ENCODE measurements at places on chromosomes 16 and 17. TPM values are rescaled to one million over a fixed set of nuclear protein-coding genes. Genes with fewer than 3 reads are reported as not detected.

- peak overlapping the region; percentile 22 for H3K4me3 ChIP-seq
- no peak for DNase-seq
- 0 out of 2 replicates have a peak, but pooled peaks cover 3% of the 10 kb centered on the region for H3K27me3 ChIP-seq
- H3K36me3 ChIP-seq = no peaks in the 10 kb centered on the region
- H3K4me1 ChIP-seq = peaks cover 20% of the 10 kb centered on the region
- H3K27ac ChIP-seq = peak overlapping the region; percentile 70
Observed at GRCh38 chr16:88790312-88791211, 5.5 kb upstream of the PIEZO1 start.

- H3K27ac ChIP-seq = no peak overlapping the region
- no peak for DNase-seq
- H3K27me3 ChIP-seq = no peaks in the 10 kb centered on the region
- no peaks in the 10 kb centered on the region for H3K36me3 ChIP-seq
- H3K4me3 ChIP-seq = no peak overlapping the region
Observed at GRCh38 chr17:48241770-48242497, 134.4 kb downstream of the SNX11 start.

The DBNDD1 gene
- 77.0 TPM for total RNA-seq

DNA sequence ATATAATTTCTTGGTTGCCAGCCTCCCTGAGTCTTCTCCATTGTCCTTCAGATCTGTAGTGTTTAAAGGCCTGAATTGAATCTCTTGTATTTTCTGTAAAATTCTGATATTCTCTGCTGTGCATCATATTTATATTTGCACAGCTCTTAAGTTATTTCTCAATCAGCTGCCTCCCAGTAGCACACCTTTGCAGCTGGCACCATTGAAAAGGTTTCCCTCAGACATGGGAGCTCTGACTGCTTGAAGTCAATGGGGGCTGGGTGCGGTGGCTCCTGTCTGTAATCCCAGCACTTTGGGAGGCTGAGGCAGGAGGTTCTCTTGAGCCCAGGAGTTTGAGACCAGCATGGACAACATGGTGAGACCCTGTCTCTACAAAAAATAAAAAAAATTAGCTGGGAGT lies 40.4 kb downstream of the PITPNC1 start:
- H3K4me1 ChIP-seq = peaks cover 24% of the 10 kb centered on the region
- DNase-seq = no peak
- peaks cover 12% of the 10 kb centered on the region for H3K36me3 ChIP-seq
- no peak overlapping the region for H3K27ac ChIP-seq
- no peak overlapping the region for H3K4me3 ChIP-seq

- H3K27me3 ChIP-seq = no peaks in the 10 kb centered on the region
- DNase-seq = no peak
- peaks cover 10% of the 10 kb centered on the region for H3K36me3 ChIP-seq
- no peak overlapping the region for H3K27ac ChIP-seq
- H3K4me1 ChIP-seq = peaks cover 8% of the 10 kb centered on the region
- H3K4me3 ChIP-seq = no peak overlapping the region
Observed at GRCh38 chr16:77064037-77064436, 127.0 kb upstream of the MON1B start.

GRCh38 chr16:17828012-17828411 lies 357.3 kb upstream of the XYLT1 start:
- no peaks in the 10 kb centered on the region for H3K36me3 ChIP-seq
- H3K4me1 ChIP-seq = peaks cover 6% of the 10 kb centered on the region
- H3K27me3 ChIP-seq = no peaks in the 10 kb centered on the region
- DNase-seq = no peak
- no peak overlapping the region for H3K4me3 ChIP-seq

GRCh38 chr16:55824473-55825000 lies 8.4 kb downstream of the CES1 start:
- peaks cover 7% of the 10 kb centered on the region for H3K27me3 ChIP-seq
- H3K36me3 ChIP-seq = no peaks in the 10 kb centered on the region
- H3K4me1 ChIP-seq = no peaks in the 10 kb centered on the region
- no peak overlapping the region for H3K27ac ChIP-seq
- no peak overlapping the region for H3K4me3 ChIP-seq

Data from WTC11 (cell line).